ENCODE measurements at places on chromosomes 11 and 22.

- DNase-seq: no peak
These were observed 35.5 kb upstream of the CD82 start for GRCh38 chr11:44529895-44530412.

GRCh38 chr11:12329797-12330196 is 47.6 kb upstream of the PARVA start:
- DNase-seq: no peak

- no peak for DNase-seq
These were observed 13.9 kb downstream of the CTNND1 start for GRCh38 chr11:57775491-57775890.

DNA sequence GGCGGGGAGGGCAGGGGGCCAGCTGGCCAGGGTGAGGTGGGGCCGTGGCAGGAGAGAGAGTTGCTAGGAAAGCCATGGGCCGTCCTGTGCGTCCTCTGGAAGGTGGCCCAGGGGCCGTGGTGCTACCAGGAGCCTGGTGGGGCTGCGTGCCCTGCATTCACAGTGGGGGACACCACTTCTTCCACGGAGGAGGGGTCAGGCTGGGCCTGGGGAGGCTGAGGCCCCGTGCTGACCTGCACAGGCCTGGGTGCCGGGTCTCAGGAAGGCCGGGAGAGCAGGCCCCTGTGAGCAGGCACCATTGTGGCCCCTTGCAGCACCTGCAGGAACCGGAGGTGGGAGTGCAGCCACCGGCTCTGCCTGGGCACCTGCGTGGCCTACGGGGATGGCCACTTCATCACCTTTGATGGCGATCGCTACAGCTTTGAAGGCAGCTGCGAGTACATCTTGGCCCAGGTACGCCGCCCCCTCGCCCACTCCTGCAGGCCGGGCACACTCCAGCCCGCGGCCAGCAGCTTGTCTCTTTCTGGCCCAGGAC is 12.0 kb downstream of the MUC5B start:
- DNase-seq: no peak

DNA sequence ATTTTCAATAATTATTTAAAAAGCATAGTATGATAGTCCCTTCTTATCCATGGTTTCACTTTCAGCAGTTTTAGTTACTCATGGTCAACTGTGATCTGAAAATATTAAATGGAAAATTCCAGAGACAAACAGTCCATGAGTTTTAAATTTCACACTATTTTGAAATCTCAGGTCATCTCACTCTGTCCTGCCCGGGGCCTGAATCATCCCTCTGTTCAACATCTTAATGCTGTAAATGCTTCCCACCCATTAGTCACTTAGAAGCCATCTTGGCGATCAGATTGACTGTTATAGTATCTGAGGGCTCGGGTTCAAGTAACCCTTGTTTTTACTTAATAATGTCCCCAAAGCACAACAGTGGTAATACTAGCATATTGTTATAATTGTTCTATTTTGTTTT is 1509.3 kb downstream of the FAM181B start:
- no peak for DNase-seq

DNA sequence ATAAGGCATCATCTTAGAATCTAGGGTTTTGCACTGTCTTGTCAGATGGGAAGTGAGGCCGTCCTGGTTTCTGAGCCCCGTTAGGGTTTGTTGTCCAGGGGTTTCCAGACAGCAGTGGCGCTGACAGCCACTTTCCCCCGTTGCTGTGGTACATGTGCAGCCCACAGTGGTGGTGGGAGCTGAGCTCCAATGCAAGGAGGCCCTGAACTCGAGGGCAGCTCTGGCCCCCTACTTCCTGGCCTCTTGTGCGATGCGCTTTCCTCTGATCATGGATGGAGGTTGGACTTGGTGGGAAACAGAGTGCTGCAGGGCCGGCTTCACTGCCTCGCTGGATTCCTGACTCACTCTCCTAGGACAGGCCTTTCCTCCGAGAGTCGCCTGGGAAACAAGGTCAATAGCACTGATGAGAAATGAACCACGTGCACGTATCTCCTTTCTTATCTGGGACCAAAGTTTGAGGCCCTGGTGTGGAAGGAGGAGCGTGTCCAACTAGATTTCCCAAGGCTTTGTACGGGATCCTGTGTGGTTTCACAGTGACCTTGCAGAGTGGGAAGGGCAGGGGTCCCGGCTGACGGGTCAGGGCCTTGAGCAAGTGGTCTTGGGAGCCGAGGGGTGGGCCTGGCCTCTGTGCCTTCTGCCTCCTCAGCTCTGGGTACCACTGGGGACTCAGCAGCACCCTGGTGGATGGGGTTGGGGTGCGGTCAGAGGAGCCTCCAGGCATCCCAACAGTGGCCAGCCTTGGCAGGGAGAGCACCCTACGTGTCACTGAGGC is 3.7 kb downstream of the PHRF1 start:
- DNase-seq: no peak

DNA sequence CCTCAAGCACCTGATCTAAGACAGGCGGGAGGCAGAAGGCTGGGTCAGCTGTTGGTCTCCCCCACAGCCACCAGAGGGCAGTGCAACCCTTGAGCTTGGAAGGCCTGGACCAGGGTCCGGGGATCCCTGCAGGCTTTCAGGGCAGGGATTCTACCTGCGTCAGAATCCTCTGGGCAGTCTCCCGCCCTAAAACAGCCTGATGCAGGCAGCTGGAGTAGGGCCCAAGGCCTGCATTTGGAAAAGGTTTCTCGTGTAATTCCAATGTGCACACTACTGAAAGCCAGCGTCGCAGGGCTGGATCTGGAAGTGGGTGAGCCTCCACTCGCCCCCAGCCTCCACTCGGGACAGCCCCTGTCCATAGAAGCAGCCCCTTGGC is 31.8 kb downstream of the BID start:
- DNase-seq: peak; percentile 59

DNA sequence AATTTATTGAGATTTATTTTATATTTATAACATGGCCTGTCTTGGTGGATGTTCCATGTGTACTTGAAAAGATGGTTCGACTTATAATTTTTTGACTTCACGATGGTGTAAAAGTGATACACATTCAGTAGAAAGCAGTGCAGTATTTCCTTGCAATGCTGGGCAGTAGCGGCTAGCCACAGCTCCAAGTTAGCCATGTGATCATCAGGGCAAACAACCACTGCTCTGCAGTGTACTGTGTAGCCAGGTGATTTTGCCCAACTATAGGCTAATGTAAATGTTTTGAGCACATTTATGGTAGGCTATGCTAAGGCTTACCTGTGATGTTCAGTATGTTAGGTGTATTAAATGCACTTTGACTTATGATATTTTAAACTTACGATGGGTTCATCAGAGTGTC is 52.4 kb downstream of the PDHX start:
- no peak for DNase-seq

- DNase-seq: no peak
These were observed 1.9 kb upstream of the SLC25A45 start for GRCh38 chr11:65384301-65384889.

GRCh38 chr11:61690706-61691379 is 10.7 kb downstream of the DAGLA start:
- DNase-seq: no peak

DNA sequence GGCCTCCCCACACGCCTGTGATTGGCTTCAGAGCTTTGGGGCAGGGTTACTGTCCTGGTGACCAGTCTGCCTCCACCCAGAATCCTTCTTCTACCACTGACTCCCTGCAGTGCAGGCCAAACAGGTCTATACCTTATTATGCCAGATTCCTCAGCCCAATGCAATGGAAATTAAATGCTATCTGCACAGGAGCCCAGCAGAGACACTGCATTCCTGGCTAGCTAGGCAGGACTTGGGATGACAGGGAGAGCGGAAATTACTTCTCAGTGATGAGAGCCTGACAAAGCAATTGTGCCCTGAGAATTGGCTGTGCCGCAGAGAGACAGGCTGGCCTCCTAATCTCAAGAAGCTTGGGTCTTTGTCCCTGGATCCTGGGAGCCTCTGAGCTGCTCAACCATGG is 143.8 kb upstream of the NCAM1 start:
- DNase-seq: no peak

DNA sequence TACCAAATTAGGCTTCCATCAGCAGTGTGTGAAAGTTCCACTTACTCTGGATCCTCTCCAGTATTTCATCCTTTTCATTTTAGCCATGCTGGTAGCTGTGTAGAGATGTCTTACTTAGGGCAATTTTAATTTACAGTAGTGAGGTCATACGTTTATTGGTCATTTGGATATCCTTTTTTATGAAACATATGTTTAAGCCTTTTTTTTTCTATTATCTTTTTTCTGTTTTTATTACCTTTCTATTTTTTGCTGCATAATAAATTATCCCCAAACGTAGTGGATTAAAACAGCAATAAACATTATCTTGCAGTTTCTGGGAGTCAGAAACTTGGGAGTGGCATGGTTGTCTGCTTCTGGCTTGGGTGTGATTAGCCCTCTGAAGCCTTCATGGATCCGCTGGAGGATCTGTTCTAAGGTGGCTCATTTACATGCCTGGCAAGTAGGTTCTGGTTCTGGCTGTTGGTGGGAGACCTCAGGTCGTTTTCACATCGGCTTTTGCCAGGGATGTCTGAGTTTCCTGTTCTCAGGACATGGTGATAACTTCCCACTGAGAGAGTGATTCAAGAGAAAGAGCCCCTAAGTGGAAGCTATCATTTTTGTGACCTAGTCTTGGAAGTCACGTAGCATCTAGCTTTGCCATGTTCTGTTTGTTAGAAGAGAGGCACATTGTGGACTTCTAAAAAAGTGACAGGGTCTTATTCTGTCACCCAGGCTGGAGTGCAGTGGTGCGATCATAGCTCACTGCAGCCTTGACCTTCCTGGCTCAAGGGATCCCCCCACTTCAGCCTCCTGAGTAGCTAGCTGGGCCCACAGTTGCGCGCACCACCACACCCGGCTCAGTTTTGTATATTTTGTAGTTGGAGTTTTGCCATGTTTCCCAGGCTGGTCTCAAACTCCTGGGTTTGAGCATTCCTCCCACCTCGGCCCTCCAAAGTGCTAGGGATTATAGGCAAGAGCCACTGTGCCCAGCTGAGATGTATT is 38.6 kb downstream of the PPP6R3 start:
- DNase-seq: no peak

DNA sequence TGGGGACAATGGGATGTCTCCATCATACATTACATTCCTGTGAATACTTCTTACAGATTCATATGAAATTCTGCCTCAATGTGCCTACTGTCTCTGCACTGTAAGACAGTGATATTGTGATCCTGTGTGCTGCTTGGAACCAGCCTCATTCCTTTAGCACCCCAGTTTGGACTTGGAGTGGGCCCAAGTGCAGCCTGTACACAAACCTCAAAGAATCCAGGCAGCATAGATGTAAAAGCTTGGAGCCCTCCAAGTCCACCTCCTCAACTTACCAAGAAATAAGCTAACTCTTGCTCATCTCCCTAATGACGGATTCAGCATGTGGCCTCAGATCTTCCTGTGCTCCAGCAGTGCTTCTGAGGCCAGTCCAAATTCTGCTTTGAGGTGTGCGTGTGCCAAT is 24.4 kb downstream of the GRAP2 start:
- no peak for DNase-seq

DNA sequence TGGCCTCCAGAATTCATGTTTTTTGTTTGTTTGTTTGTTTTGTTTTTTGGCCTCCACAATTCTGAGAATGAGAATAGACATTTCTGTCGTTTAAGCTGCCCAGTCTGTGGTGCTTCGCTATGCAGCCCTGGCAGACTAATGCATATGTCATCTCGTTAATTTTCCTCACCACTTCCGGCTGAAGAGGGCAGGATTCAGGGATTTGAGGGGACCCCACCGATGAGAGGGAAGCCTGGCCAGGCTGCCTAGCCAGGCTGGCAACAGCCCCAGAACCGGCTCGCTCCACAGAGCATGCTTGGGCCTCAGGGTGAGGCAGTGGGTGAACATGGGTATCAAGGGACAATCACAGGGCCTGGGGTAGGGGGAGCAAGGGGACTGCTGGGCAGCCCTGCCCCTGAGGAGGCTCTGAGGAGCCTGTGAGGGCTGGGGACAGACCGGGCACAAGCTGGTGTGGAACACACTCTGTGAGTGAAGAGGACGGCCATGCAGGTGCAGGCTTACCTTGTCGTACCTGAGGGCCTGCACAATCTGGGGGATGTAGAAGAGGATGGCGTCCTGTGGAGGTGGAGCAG is 47.8 kb upstream of the SERPIND1 start:
- DNase-seq: no peak

- no peak for DNase-seq
These were observed 62.5 kb downstream of the TCF20 start for GRCh38 chr22:42207918-42208317.

DNA sequence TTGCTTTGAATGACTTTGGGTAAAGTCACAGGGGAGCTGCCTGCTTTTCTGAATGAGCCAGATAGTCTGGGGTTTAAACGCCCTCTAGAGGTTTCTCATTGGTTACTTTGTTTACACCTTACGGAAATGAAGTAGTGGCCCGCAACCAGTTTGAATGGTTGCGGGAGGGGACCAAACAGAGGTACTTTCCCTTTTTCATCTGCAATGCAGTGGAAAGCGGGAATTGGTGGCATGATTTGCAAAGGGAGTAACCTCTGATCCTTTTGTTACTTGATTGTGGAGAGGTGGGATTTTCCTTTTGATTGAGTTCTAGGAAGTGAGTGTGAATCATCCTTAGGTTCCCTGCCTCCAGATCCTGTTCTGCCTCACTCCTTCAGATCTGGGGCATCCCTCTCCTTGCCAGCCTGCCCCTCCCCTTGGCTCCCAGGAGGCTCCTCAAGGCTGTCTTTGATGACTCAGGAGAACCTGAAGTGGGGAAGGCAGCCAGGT is 15.9 kb upstream of the GLYATL1 start:
- DNase-seq: no peak

DNA sequence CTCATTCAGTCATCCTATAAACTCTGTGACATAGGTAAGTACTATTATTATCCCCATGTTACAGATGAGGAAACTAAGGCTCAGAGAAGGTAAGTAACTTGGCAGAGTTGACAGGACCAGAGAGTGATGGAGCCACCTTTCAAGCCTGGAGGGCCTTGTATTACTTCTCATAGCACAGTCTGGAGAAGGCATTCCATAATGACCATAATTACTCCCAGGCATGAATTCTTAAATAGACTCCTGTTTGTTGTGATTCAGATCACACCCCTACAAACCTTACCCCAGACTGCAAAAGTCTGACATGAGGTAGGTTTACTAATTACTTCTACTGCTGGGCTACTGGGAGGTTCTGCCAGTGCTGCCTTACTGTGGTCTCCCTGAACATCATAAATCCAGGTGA is 77.0 kb downstream of the CD44 start:
- DNase-seq: no peak
